ENCODE measurements at places on chromosomes 1 and 21. TPM values are rescaled to one million over a fixed set of nuclear protein-coding genes. Genes with fewer than 3 reads are reported as not detected.
A peak's percentile ranks its signal among the peaks of the same experiment; 100 is the strongest.

DNA sequence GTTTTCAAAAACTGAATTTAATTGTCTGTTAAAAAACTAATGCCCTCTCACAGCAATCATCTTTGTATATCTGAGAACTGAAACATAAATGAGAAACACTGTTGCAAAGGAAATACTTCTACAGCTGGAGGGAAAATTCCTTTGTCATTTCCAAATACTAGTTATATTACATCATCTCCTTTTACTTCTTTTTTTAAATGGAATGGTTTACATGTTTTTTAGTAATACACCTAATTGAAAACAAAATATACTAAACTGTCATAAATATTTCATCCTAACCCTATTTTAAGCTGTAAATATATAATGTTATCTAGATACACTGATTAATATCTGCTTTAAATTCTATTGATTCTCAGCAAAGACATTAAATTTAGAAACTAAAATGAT, 19.1 kb downstream of the CDC42BPA start:
- ATAC-seq: no peak

DNA sequence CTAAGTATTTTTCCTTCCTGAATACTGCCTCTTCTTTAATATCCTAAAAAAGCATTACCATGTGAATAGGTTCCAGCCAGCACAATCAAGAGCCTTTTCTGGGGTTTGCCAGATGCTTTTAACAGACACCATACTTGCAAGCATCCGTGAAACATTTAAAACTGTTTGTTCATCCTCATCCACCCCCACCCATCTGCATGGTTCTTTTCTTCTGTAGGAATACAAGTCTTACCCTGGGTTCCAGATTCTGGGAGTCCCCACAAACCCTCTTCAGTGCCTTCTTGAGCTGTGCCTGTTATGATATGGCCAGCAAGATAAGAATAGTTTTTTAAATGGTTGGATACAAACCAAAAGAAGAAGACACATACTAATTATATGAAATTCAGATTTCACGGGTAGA, 354.9 kb upstream of the PLXNA2 start:
- no peak for ATAC-seq

The TFAP2E gene
- 4.5 TPM for total RNA-seq

The PLEKHO1 gene
- total RNA-seq: 43.0 TPM

The CTPS1 gene
- total RNA-seq: 46.3 TPM

The SPRR5 gene
- total RNA-seq: not detected

The CHI3L1 gene
- not detected for total RNA-seq

DNA sequence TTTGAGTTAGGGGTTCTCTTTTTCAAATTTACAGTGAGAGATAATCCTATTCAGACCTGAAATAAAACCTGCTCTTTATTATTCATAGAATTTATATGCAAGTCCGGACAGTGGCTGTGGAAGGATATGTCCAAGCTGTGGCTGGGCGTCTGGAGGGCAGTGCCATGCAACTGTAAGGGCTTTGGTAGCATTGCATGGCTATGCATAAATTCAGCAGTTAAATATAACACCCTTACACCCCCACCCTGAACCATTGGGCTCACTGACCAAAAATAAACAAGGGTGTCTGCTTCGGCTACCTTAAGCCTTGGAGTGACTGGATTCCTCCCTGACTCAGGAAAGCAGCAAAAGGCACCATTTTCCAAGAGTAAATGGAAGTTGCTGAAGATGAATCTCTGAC, 5.4 kb downstream of the CHTOP start:
- ATAC-seq: no peak

- no peak for ATAC-seq
Measured at GRCh38 chr1:3064901-3065300, 4.1 kb upstream of the PRDM16 start.

DNA sequence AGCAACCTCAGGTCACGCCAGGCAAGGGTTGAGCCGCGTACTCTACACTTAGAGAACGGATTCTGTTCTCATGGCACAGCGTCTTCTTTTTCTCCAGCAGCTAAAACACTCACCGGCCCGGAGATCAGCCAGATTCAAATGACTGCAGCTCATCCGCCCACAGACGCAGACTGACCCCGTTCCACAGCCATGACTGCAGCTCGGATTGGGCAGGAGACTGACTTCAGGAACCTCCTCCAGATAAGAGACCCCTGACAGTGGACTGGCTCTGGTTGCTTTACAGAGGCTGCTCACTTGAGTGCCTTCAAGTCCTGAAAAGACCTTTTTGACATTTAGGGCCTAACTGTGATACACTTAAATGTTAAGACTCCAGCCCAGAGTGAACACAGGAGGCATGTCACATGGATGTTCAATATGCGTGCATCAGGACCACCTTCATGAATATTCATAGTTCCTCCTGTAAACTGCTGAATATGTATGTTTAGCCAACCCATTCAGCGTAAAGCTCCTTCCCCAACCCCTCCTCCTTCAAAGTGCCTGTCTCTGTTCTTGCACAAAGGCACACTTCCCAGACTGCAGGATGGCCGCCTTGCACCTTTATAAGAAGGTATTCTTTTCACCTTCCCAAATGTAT, 42.6 kb downstream of the BACE2 start:
- ATAC-seq: no peak

DNA sequence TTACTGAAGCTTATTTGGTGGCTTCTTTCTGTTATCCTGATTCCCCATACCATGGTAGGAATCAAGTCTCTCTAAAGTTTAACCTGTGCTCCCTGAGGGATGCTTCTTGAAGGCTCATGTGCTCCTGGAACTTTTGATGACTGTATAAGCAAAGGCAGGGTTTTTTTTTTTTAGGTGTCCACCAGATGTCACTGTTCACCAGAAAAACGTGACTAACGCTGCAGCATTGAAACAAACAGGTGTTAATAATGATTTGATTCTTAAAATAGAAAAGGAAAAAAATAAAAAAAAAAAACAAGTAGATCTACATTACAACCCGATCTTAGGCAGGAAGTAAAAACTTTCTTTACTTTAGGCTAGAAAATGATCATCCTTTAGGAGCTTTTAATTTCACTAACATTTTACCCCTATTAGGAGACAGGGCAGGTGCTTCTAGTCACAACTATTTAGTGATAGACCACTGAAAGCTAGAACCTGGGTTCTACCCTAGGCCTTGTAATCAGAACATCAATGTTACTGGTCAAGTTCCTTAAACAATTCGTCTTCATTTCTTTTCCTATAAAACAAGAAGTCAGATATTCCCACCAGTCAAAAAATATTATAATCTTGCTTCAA, 223.0 kb downstream of the PLA2G4A start:
- no peak for ATAC-seq

DNA sequence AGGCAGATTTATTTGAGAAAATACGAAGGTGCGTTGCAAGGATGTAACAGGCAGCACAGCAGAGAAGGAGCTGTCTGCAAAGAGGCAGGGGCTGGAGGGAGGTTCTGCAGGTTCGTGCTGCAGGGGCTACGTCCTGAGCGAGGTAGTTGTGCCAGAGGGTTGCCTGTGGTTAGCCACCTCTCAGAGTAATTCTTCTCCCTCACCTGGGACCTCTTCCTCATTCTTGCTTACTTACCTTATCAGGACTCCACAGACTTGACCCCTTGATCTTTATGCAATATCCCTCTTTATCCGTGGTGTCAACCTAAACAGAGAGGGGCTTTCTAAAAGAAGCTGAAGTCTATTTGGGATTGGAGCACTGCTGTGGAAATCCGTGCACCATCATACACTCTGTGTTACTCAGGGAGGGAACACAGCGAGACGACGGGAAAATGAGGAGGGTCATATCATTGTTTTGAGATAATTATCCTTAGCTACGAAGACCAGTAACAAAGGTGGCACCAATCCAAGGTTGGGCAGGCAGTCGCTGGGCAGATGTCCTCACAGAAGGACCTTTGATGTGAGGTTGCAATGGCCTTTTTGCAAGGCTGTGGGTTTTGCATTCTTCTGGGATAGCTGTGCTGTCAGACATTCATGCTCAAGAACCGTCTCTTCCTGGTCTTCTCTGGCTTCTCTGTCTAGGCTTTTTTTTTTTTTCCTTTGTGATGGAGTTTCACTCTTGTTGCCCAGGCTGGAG, 82.8 kb downstream of the WDR4 start:
- no peak for ATAC-seq

DNA sequence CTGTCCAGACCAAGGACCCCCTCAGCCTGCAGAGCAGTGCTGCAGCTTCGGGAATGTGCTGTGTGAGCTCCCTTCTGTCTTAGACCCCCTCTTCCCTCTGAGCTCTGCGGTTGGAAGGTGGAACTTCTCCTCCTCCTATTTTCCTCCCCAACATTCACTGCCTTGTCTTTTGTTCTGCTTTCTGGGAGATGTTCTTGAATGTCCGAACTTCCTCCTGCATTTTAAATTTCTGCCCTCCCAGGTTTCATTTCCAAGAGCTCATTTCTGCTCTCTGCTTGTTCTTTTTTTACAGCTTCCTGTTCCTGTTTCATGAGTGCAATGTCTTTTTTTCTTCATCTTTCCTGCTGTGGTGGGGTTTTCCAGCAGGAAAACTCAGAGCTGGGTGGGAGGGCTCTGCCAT, 29.3 kb downstream of the RRP1 start:
- ATAC-seq: no peak

GRCh38 chr1:221336126-221336525, 405.8 kb downstream of the DUSP10 start:
- no peak for ATAC-seq

The GUCA2A gene
- not detected for total RNA-seq

DNA sequence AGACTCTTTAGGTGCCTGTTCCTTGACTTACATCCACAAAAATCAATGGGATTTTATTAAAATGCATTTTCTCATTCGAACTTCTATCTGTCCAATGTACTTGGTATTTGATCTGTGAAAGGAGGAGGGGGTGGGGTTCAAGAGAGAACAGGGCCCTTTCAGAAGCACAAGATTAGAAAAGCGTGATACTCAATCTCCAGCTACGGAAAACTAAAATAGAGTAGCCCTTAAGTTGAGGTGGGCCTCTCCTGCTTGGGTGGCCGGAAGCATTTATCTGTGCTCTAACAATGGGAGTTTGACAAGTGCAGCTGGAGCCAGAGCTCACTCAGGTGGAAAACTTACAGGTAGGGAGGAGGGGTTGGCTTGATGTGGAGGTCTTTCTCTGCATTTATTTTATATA, 462 bp upstream of the RXRG start:
- ATAC-seq: no peak

GRCh38 chr1:153357076-153357852, 390 bp upstream of the S100A9 start:
- ATAC-seq: peak; percentile 23

- ATAC-seq: peak; percentile 17
Measured at GRCh38 chr1:206909161-206909882, 12.1 kb downstream of the IL24 start.

GRCh38 chr1:154760469-154760933, 109.6 kb downstream of the KCNN3 start:
- peak; percentile 79 for ATAC-seq

The RAB13 gene
- 0.66 TPM for total RNA-seq

The KRTAP26-1 gene
- not detected for total RNA-seq

GRCh38 chr1:224504297-224505041, 69.9 kb upstream of the WDR26 start:
- ATAC-seq: no peak

GRCh38 chr21:32351428-32351827, 41.4 kb downstream of the URB1 start:
- ATAC-seq: no peak

GRCh38 chr1:171152549-171152948, 32.6 kb upstream of the FMO2 start:
- no peak for ATAC-seq

- no peak for ATAC-seq
Measured at GRCh38 chr1:168110896-168111545, 25.7 kb downstream of the GPR161 start.

- ATAC-seq: no peak
Measured at GRCh38 chr1:42731585-42731984, 8.5 kb downstream of the CLDN19 start.

GRCh38 chr1:43537423-43538142, 6.9 kb downstream of the PTPRF start:
- no peak for ATAC-seq

DNA sequence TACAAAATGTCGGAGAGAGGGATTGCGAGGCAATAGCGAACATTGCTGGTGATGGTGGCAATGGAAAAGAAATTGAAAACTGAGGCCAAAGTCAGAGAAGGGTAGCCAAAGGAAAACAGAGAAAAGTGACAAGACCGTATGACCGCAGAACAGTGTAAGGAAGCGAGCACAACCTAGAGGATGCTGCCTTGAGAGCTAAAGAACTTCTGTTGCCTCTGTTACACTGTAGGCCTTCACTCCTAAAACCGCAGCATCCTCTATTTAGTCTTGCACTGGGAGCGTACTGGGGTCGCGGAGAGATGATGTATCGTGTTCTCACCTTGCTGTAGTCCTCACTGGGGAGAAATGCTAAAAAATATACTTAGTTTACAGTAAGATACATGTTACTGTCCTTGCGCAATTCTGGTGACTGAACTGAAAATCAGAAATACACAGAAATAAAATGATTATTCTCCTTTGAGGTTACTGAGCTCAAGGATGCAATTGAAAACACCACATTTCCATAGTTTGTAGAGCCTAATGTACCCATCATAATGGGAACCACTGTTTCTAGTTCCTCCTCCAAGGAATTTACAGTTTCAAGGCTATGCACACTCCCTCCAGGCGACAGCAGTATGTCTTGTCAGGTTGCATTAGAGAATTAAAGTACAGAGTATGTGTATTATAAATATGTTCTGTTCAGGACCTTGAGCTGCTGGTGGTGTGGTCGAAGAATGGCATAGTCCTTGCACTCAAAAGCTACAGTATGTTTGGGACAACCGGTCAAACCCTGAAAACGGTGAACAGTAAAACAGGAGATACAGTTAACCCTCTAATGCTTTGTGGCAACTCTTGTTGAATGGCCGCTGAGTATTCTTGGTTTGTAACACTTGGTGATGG, 1.3 kb downstream of the NEK7 start:
- peak; percentile 11 for ATAC-seq

DNA sequence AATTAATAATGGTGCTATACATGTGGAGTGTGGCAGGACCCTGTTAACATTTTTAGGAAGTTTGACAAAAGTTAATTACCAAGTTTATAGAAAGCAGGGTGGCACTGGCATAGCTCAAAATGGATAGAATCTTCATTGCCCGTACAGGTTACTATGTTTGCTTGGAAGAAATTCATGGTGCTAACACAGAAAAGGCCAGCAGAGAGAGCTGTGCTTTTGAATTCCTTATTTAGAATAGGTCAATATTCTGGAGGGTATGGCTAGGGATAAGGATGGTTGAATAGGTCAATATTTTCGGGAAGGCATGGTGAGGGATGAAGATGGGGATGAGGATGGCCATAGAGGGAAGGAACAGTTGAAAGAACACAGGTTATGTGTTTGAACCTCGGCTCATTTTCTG, 345.1 kb downstream of the LMO4 start:
- ATAC-seq: no peak

DNA sequence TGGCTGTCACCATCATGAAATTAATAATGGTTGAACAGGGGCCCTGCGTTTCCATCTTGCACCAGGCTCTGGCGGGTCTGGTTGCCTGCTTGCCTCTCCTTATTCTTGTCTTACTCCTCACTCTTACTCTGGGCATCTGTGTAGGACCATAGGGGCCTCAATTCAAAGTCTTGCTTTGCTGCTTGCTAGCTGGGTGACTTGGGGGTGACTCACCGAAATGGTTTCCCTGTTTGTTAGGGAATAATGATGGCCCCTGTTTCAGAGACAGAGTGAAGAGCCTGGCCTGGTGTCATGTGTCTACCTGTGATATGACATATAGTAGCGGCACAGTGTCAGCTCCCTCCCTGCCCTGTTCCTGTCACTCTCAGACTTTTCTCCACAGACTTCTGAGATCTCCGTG, 24.6 kb downstream of the KCNC4 start:
- no peak for ATAC-seq

GRCh38 chr1:229058111-229058561, 212.8 kb upstream of the RAB4A start:
- peak; percentile 72 for ATAC-seq

The RAB3B gene
- total RNA-seq: 0.26 TPM

The AK5 gene
- not detected for total RNA-seq

- ATAC-seq: no peak
Measured at GRCh38 chr1:20867847-20868246, 80.7 kb upstream of the HP1BP3 start.

The CFAP141 gene
- not detected for total RNA-seq
